Hematopoietic multipotent progenitor cell (in vitro differentiated cells): ENCODE measurements at places on chromosomes 11 and 22. TPM values are rescaled to one million over a fixed set of nuclear protein-coding genes. Genes with fewer than 3 reads are reported as not detected.

SPDYC gene
- not detected for total RNA-seq

TSGA10IP gene
- not detected for total RNA-seq

NAALADL1 gene
- total RNA-seq: 94.5 TPM

- DNase-seq: no peak
Measured at GRCh38 chr11:63553759-63554158, 9.4 kb downstream of the PLAAT2 start.

- no peak for DNase-seq
Measured at GRCh38 chr11:58395581-58395980, 11.1 kb downstream of the OR5B3 start.

CASP4 gene
- 128 TPM for total RNA-seq
